EH (cell line): ENCODE measurements at places on chromosomes 5 and 9.
A peak's percentile ranks its signal among the peaks of the same experiment; 100 is the strongest.

GRCh38 chr5:6833406-6833805, 120.2 kb downstream of the TENT4A start:
- DNase-seq, result no peak

DNA sequence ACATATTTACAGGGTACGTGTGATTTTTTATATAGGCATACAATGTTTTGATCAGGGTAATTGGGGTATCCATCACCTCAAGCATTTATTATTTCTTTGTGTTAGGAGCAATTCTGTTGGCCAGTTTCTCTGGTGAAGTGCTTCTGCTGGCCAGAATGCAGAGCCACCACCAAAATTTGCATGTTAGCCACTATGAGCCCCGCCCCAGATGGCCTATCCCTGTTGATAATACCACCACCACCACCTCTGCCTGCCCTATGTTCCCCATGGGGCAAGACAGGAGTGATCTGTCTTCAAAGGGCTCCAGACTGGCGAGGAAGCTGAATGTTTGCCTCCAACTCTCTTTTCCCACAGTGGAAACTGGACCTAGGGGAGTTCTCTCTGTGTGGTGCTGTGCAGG, 26.0 kb upstream of the JAK2 start:
- no peak for DNase-seq

GRCh38 chr9:92438900-92439526, 14.7 kb upstream of the OMD start:
- DNase-seq, result peak; percentile 32

GRCh38 chr9:133739408-133740280, 1.5 kb upstream of the SARDH start:
- no peak for DNase-seq
